ENCODE measurements at places on chromosomes 6 and 20.

DNA sequence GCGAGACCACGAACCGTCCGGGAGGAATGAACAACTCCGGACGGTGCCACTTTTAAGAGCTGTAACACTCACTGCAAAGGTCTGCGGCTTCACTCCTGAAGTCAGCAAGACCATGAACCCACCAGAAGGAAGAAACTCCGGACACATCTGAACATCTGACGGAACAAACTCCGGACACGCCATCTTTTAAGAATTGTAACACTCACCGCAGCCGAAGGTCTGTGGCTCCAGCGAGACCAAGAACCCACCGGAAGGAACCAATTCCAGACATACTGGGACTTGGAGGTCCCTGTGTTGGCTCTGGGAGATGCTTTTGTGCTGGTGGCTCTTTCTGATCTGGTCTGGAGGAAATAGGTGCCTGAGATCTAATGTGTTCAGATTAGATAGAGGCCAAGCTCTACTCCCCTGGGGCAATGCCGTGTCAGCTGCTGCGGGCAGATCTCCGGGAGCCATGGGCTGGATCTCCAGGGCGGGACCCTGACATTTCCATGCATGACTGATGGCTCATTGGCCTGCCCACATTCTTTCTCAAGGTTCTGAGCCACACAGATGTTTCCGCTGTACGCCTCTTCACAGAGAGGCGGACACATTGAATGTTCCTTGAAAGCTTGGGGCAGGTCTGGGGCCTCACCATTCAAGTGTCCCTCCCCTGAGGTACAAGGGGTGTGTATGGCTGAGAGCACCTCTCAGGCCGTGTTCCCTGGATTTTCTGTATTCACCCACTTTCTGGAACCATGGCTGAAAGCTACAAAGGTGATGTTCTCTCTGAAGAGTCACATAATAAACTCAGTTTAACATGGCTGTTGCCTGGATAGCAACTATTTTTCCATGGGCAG is 29.3 kb downstream of the GMPR start:
- no peak for DNase-seq

DNA sequence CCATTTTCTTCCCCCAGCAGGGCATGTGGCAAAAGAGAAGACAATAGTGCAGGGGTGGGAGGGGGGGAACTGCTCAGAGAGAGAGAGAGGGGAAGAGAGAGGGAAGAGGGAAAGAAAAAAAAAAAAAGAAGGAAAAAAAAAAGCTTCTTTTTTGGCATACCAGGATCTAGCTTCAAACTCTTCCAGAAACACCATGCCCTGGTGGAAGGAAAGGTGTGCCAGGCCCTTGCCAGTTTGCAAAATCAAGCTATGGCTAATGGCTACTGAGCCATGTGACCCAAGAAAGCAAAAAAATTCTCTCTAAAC is 326 bp downstream of the ZMYND8 start:
- DNase-seq: no peak

DNA sequence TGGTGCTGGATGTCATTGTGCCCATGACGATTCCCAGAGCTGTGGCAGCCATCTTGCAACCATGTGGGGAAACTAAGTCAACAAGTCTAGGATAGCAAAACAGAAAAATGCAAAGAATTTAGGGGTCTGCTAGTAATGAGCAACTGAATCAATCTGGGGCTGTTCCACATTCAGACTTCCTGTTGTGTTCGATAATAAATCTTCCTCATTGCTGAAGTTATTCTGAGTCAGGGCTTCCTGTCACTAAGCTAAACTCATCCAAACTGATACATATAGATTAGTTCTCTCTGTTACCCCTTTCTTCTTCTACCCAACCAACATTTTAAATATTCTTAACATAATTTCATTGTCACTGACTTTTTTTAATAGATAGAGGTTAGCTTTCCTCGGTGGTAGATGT is 205.9 kb downstream of the HACE1 start:
- DNase-seq: no peak

DNA sequence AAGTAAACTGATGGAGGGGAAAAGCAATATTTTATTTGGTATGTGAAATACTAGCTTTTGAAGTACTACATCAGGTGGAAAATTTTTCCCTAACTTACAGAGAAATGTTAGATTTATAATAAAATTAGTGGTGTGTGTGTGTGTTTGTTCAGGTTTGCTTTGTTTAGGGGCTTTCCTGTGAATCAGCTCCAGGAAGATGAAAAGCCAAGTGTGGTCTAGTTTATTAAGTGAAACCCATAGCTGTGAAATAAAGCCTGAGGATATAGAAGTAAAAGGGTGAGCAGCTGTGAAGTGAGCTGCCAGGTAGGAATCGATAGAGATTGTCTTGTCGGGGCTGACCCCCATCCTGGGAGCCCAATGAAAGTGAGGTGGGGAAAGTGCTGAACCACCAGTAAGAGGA is 347.6 kb upstream of the IMPG1 start:
- no peak for DNase-seq

DNA sequence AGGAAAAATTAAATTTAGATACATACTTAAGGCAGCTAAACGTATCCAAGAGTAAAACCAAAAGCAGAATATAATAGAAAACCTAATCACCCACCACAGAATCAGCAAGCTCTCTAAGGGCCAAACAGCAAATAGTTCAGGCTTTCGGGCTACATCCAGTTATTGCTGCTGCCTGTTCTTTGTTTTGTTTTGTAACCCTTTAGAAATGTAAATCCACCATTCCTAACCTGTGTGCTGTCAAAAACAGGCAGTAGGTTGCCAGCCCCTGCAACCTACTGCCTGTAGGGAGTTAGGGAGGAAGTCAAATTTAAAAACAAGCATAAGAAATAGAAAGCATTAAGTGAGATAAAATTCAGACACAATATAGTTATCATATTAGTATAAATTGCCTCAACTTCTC is 225.9 kb downstream of the PTPRT start:
- DNase-seq: no peak

DNA sequence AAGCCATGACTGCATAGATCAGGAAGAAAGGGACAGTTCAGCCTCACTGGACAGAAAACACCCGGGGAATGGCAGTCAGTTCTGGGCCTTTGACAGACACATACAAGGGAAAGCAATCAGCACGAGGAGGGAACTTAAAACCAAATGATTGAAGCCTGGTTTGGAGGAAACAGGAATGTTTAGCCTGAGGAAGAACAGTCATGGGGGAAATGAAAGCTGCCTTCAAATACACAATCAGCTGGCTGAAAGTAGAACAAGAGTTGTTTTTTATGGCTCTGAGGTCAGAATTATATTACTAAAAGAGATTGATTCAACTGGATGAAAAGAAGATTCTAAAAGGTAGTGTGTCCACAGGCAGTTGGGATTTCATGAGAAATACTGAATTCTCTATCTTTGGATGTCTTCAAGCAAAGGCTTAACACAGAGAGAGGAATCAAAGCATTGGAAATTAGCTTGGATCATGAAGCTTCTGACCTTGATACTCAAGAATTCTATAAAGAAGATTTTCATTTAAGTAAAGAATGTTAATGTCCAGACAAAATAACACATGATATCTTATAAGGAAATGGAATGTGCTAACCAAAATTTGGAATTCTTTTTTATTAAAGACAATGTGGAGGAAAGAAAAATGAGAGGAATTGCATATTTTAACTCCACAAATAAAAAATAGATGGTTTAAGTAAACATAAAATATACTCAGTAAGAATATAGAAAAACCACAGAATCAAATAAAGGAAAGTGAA is 216.6 kb downstream of the IBTK start:
- DNase-seq: no peak

- no peak for DNase-seq
These were observed 46.0 kb downstream of the PHIP start for GRCh38 chr6:79031821-79032590.

GRCh38 chr20:3716195-3716834 is 3.9 kb upstream of the SIGLEC1 start:
- DNase-seq: no peak

DNA sequence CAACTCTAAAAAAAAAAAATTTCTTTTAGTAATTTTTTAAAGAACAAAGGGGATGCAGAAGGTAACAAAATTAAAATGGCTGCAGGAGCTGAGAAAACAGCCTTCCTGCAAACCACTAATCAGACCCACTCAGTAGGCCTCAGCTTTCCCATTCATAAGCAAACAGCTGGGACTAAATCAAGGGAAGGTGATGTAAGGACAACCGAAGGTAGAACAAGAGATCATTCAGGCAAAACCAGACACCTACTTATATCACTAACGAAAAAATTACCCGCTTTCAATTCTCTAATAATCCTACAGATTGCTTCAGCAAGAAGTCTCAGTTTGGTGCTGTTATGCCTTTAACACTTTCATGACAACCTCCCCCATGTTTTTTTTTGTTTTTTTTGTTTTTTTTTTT is 124.0 kb downstream of the ZMYND8 start:
- no peak for DNase-seq

DNA sequence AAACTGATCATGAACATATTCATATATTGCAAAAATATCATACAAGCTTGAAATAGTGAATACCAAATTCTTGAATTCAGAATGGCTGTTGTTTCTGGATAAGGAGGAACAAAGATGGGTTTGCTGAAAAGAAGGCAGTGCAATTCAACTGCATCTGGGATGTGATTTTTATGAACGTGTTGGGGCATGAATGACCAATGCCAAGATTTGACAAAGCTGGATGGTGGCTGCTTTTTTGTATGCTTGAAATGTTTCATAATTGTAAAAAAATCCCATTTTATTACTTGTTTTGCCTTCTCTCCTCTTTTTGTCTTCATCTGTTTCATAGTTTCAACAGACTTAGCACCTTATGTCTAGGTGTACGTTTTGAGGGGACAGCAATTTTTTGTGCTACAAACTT is 36.8 kb upstream of the BCAS1 start:
- no peak for DNase-seq

- DNase-seq: no peak
These were observed 64.2 kb downstream of the STAU1 start for GRCh38 chr20:49123982-49124381.

DNA sequence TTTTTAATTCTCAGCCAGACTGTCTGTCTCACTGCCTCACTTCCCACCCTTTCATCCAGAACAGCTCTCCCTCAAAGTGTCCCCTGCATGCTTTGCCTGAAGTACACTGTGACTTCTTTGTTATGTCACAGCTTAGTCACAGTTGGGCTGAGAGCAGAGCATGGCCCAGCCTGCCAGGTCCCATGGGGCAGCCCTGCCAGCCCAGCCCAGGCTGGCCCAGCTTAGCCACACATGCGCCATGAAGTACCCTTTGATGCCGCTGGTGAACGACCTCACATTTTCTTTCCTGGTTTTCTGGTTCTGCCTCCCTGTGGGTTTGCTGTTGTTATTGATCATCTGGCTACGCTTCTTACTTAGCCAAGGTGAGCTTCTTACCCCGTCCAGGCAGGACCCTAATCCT is at the start of gene ADIG:
TSS of gene ADIG (plus strand) at position 185 of the 400 bp plus-strand sequence. CDS start at position 239, 54 bp downstream.
- no peak for DNase-seq

- DNase-seq: no peak
These were observed 33.4 kb downstream of the TNXB start for GRCh38 chr6:32075781-32076180.

- no peak for DNase-seq
These were observed 10.4 kb upstream of the GCNT2 start for GRCh38 chr6:10510592-10511367.

DNA sequence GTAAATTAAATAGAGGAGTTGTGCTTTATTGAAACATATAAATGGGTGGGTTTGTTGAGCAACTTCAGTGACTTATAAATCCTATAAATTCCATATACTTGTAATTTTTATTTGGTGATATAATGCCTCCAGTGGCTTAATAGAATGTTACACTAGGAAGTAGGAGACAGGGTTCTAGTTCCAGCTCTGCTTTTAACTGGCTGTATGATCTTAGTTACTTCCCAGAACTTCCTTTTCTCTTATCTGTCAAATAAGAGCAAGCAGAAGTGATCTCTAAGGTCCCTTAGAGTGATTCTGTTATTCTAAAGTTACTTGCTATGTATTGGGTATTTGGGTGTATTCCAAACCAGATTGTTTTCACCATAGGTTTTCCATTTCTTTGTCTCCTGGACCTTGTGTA is 10.2 kb downstream of the ZSCAN23 start:
- no peak for DNase-seq

GRCh38 chr20:38866265-38867061 is 59.8 kb upstream of the FAM83D start:
- no peak for DNase-seq

DNA sequence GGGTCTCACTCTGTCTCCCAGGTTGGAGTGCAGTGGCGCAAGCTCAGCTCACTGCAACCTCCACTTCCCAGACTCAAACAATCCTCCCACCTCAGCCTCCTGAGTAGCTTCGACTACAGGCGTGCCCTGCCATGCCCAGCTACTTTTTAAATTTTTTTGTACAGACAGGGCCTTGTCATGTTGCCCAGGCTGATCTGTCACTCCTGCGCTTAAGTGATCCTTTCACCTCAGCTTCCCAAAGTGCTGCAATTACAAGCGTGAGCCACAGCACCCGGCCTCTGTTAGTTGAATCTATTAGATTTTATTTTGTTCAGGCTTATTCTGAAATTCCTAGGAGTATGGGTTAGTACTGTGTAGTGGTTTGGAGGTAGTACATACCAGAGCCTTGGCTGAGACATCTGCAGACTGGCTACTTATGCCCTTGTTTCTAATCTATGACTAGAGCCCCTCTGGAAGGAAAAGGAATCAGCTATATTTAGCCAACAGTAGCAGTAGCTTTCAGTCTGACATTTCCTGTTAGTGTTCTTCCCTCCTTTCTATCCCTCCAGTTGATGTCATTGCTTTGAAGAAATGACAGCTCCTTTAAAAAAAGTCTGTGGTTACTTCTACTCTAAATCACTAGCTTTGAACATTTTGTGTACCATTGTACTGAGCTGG is 74.4 kb downstream of the ITCH start:
- DNase-seq: no peak

DNA sequence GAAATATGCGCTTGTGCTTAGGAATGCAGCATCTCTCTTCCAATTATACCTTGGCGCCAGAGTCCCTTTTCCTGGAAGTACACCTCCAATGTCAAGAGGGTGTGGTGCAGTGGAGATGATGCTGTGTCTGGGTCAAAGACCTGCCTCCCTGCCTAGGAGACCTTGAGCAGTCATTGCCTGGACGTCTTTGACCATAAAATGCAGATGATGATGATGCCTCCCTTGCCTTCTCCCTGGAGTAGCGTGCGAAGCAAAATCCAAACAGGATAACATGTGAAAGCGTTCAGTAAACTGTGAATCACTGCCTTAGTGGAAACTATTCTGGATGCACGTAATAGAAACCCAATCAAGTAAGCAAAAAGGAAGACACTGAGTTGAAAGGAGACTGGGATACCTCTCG is 97.4 kb upstream of the ARMC2 start:
- no peak for DNase-seq

DNA sequence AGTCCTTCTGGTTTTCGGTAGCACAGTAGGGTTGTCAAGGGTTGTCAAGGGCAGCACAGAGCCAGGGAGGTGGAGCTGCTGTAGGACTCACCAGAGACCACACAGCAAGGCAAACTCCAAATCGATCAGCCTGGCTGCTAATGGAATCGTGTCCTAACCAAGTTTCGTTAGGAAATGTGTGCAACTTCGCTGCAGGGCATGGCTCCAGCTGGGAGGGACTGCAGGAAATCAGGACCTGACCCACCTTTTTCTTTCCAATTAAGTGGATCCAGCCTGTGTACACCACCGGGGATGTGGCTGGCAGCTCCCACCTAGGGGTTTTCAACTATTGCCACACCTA is 251.7 kb upstream of the QKI start:
- no peak for DNase-seq

- no peak for DNase-seq
These were observed 192.9 kb downstream of the AIG1 start for GRCh38 chr6:143253586-143253985.

Data from stimulated activated CD8-positive, alpha-beta memory T cell treated with anti-CD3 and anti-CD28 coated beads, Interleukin-7, amount 100 ng/mL, for 48 hours (primary cell).